ENCODE measurements at places on chromosomes 7 and 10. TPM values are rescaled to one million over a fixed set of nuclear protein-coding genes. Genes with fewer than 3 reads are reported as not detected.

GRCh38 chr7:48139459-48139858, 31.8 kb upstream of the ABCA13 start:
- no peaks in the 10 kb centered on the region for H3K36me3 ChIP-seq
- no peak for DNase-seq
- peaks cover 1% of the 10 kb centered on the region for H3K4me1 ChIP-seq
- H3K4me3 ChIP-seq: peak overlapping the region; percentile 38

DNA sequence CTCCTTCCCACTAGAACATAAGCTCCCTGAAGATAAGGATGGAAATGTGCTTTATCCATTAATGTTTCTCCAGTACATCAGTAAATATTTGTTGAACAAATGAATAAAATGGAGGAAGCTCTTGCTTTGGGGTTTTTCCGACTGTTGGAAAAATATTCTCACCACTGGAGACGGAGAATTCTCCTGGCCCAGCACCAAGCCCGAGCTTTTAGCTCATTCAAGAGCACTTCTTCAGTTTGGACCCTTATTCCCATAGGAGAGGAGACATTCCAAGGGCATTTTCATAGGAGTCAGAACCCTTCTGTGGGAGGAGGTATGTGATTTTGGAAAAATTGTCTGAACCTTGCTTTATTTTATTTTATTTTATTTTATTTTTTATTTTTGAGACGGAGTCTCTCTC, 21.0 kb downstream of the SUFU start:
- no peak overlapping the region for H3K4me3 ChIP-seq
- H3K27ac ChIP-seq: no peak overlapping the region
- peaks cover 18% of the 10 kb centered on the region for H3K36me3 ChIP-seq
- no peak for DNase-seq

- peak within 1 kb of the TSS; percentile 67 for H3K4me3 ChIP-seq
- DNase-seq: peak; percentile 75
- no peaks in the 10 kb centered on the region for H3K36me3 ChIP-seq
- peaks cover 5% of the 10 kb centered on the region for H3K4me1 ChIP-seq
These were observed at the start of gene PCLO for GRCh38 chr7:83162402-83163256. TSS of gene PCLO (minus strand) at chr7:83162884. CDS start at chr7:83162592, 292 bp downstream.

- H3K4me3 ChIP-seq: no peak overlapping the region
- DNase-seq: no peak
- no peak overlapping the region for H3K27ac ChIP-seq
These were observed 559.5 kb upstream of the C7orf33 start for GRCh38 chr7:148031019-148031418.

GRCh38 chr7:41313171-41313570, 389.7 kb downstream of the INHBA start:
- H3K27me3 ChIP-seq: no peaks in the 10 kb centered on the region
- no peaks in the 10 kb centered on the region for H3K4me1 ChIP-seq
- H3K4me3 ChIP-seq: no peak overlapping the region
- no peaks in the 10 kb centered on the region for H3K36me3 ChIP-seq
- no peak for DNase-seq
- H3K27ac ChIP-seq: no peak overlapping the region

- peak overlapping the region; percentile 87 for H3K27ac ChIP-seq
- no peak for DNase-seq
- H3K27me3 ChIP-seq: peaks cover 30% of the 10 kb centered on the region
- peak overlapping the region; percentile 86 for H3K4me3 ChIP-seq
- peaks cover 11% of the 10 kb centered on the region for H3K4me1 ChIP-seq
These were observed 875 bp upstream of the HECTD2 start for GRCh38 chr10:91409069-91409868.

DNA sequence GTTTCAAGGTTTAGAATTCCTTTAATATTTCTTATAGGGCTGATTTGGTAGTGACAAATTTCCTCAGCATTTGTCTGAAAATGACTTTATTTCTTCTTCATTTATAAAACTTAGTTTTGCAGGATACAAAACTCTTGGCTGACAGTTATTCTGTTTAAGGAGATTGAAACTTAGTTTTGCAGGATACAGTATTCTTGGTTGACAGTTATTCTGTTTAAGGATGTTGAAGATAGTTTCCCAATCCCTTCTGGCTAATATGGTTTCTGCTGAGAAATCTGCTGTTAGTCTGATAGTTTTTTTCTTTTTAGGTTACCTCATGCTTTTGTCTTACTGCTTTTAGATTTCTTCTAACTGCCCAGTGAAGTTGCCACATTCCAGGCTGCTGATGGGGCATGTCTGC, 186.8 kb downstream of the ITGB1 start:
- no peaks in the 10 kb centered on the region for H3K27me3 ChIP-seq
- H3K4me3 ChIP-seq: no peak overlapping the region
- H3K27ac ChIP-seq: no peak overlapping the region
- no peaks in the 10 kb centered on the region for H3K4me1 ChIP-seq
- H3K36me3 ChIP-seq: peaks cover 5% of the 10 kb centered on the region

DNA sequence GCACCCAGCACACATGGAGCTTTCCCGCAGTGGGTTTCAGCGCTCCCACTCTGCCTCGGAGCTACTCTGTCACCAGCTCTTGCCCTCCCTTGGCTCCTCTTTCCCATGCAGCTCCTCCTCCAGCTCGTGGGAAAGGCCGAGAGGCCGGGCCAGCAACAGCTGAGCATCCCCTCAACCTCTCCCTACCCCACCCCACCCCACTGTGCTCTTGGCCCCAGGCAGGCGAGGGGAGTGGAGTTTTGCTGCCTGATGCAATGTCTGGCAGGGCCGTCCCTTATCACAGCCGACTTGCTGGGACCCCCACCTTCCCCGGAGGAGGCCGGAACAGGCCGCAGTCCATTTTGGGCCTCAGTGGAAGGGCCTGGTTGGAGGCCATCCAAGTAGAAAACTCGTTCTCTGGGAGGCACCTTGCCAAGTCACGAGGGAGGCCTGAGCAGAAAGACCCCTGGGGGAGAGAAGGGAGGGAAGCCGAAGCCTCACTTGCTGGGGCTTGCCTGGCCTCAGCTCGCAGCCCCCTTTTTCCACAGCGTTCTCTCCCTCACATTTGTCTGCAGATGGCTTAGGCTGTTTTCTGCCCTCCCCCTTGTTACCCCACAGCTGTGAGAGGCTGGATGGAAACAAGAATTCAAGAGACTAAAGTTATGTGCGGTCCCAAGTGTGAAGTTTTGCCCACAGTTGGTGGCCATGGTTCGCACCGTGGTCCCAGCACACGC, 35.3 kb downstream of the CHST3 start:
- H3K4me3 ChIP-seq: no peak overlapping the region
- peaks cover 6% of the 10 kb centered on the region for H3K27me3 ChIP-seq
- no peak for DNase-seq
- no peaks in the 10 kb centered on the region for H3K4me1 ChIP-seq
- H3K27ac ChIP-seq: no peak overlapping the region

DNA sequence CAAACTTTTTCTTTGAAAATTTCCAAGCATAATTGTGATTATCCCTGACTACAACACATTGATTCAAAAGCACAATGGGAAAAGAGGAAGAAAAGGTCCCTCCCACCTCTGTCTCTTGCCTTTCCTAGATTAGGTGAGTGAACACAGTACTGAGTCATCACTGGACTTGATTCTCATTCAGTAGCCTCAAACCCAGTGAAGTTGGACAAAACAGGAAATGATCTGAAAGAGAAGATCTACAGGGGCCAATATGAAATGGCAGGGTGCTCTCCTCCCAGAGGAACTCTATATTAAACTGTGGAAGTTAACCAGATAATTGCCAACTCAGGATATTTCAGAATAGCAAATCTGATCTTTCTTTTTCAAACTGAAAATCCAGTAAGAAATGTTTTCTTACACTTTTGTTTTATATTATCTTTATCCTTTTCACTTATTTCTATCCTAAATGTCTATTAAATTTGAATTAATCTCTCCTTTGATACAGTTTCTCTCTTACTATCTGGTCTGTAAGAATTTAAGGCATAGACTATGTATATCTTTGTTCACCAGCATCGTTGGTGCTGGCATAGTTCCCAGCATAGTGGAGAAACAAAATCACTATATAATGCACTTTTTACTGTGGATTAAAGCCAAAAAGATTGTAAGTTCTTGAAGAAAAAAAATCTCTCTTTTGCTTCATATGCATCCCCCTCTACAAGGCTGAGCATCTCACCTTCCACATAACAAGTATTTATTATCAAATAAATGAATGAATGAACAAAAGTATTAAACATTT, 41.4 kb upstream of the IKZF1 start:
- H3K27ac ChIP-seq: peak overlapping the region; percentile 93
- peaks cover 6% of the 10 kb centered on the region for H3K36me3 ChIP-seq
- peaks cover 81% of the 10 kb centered on the region for H3K4me1 ChIP-seq

GRCh38 chr7:108310351-108310750, 145.9 kb downstream of the NRCAM start:
- no peaks in the 10 kb centered on the region for H3K4me1 ChIP-seq
- H3K27ac ChIP-seq: no peak overlapping the region
- H3K4me3 ChIP-seq: no peak overlapping the region

- H3K4me3 ChIP-seq: no peak overlapping the region
- H3K4me1 ChIP-seq: no peaks in the 10 kb centered on the region
- DNase-seq: no peak
These were observed 19.9 kb downstream of the SLC29A3 start for GRCh38 chr10:71338728-71339495.

GRCh38 chr10:116769368-116769767, 27.0 kb upstream of the HSPA12A start:
- H3K27ac ChIP-seq: no peak overlapping the region
- no peak for DNase-seq
- H3K4me1 ChIP-seq: no peaks in the 10 kb centered on the region
- H3K4me3 ChIP-seq: no peak overlapping the region
- no peaks in the 10 kb centered on the region for H3K36me3 ChIP-seq
- H3K27me3 ChIP-seq: peaks cover 29% of the 10 kb centered on the region

DNA sequence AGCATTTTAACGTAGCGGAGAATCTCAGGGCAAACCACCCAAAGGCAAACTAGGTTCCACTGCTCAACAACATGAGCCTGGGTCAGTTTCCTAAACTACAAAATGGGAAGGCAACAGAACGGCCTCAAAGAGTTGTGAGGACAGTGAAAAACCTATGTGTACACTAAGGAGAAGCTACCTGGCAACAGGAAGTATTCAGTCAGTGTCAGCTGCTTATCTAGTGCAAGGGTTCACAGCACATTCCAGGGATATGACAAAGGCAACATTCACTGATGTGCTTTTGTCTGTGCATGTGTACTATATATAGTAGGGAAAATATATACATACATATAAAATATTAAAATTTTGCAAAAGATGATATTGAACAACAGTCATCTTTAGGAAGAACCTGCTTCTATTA, 17.2 kb downstream of the NUDCD3 start:
- no peaks in the 10 kb centered on the region for H3K27me3 ChIP-seq
- no peak overlapping the region for H3K4me3 ChIP-seq
- H3K27ac ChIP-seq: no peak overlapping the region
- DNase-seq: no peak

GRCh38 chr10:70328967-70329366, 45.2 kb upstream of the NPFFR1 start:
- no peak for DNase-seq
- no peak overlapping the region for H3K4me3 ChIP-seq
- no peaks in the 10 kb centered on the region for H3K27me3 ChIP-seq
- peaks cover 43% of the 10 kb centered on the region for H3K4me1 ChIP-seq
- peaks cover 17% of the 10 kb centered on the region for H3K36me3 ChIP-seq

- H3K27me3 ChIP-seq: no peaks in the 10 kb centered on the region
- H3K36me3 ChIP-seq: no peaks in the 10 kb centered on the region
- H3K4me3 ChIP-seq: no peak overlapping the region
- H3K27ac ChIP-seq: no peak overlapping the region
- DNase-seq: no peak
These were observed 896.9 kb downstream of the SORCS1 start for GRCh38 chr10:106267591-106267990.

LRRC17 gene
- total RNA-seq: not detected

C10orf105 gene
- total RNA-seq: 0.30 TPM

NPFFR1 gene
- not detected for total RNA-seq

PNLIPRP1 gene
- not detected for total RNA-seq

MEOX2 gene
- not detected for total RNA-seq

ABCB1 gene
- 30.8 TPM for total RNA-seq

GNAI1 gene
- 0.14 TPM for total RNA-seq

OR2A5 gene
- total RNA-seq: not detected

SNCG gene
- total RNA-seq: not detected

NOS3 gene
- total RNA-seq: 12.5 TPM
